ENCODE measurements at places on chromosomes 2 and 18.

DNA sequence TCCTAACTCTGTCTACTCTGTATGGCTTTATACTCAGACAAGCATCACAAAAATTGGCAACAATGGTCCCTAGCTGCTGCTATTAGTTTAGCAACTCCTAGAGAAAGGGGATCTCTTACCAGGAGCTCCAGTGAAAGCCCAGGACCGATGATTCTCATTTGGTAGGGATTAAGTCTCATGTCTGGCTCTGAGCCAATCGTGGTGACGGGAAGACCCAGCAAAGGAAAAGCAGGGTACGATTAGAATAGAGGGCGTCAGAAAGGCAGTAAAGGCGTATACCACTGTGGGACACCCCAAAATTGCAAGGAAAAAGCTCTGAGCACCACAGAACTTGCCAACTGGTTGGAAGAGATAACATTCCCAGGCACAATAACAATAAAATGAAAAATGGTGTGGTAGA is 129.5 kb downstream of the MTCL1 start:
- DNase-seq: no peak

GRCh38 chr2:106208399-106208798 is 14.3 kb upstream of the UXS1 start:
- no peak for DNase-seq

- no peak for DNase-seq
Observed at GRCh38 chr2:63642946-63643345, 54.2 kb downstream of the MDH1 start.

DNA sequence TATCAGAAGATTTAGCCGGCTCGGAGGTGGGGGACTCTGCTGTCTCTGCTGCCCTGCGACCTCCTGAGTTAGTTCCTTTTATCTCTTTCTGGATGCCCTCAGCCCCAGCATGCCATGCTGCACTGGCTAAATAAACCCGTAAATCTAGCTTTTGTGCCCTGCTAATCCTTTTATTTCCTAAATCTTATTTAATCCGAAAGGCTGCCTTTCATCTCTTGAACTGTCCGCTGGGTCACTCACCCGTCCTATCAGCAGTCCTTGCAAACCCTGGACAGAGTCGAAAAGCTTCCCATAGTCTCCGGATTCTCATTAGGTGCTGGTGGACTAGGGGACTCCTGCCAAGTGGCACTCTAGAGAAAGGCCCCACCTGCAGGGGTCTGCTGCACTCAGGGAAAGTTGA is 122.0 kb upstream of the APCDD1 start:
- no peak for DNase-seq

- DNase-seq: peak; percentile 24
Observed at GRCh38 chr2:215985257-215985656, 28.1 kb downstream of the MREG start.

DNA sequence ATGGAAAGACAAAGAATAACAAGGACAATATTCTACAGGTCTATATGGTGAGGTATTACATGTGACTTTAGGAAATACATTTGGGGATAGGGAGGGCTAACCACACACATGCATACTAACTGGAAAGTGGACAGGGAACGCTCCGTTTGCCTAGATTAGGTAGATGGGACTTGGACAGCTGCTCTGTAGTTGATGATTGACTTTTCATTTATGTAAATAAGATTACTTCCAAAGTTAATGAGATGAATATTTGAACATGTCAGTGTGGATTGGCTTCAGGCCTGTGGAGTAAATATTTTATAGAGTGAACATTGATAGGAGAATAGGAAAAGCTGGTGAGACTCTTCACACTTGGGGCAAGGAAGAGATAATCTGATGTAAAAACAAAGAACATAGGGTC is 142.0 kb downstream of the NCK2 start:
- DNase-seq: no peak

DNA sequence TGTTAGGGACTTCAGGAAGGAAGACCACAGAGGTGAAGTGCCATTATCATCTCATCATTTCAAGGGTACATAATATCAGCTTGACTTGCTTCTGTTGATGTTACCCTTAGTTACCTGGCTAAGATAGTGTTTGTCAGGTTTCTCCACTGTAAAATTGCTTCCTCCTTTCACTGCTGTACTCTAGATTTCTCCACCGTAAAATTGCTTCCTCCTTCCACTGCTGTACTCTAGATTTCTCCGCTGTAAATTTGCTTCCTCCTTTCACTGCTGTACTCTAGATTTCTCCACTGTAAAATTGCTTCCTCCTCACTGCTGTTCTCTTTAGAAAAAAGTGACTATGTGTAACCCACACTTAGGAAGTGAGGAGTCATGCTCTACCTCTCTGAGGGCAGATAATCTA is 1460.3 kb downstream of the SUCLG1 start:
- DNase-seq: no peak

DNA sequence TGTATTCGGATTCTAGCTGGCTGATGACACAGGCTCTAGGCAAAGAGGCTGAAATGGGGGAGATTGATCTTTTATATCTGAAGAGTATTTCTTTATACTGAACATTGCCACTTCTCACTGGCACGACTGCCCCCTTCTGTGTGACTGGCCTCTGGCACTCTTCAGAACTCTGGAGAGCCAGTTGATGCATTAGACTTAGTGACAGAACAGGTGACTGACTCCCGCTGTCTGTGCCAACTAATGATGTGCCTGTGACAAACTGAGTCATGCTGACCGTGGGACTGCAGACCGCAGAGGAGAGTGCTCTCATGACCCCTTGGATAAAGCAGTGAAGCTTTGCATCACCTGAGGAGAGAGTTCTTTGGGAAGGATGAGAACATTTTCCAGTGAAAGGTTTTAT is 14.4 kb downstream of the MGAT5 start:
- DNase-seq: no peak

GRCh38 chr2:231321021-231321420 is 74.5 kb upstream of the B3GNT7 start:
- DNase-seq: no peak

DNA sequence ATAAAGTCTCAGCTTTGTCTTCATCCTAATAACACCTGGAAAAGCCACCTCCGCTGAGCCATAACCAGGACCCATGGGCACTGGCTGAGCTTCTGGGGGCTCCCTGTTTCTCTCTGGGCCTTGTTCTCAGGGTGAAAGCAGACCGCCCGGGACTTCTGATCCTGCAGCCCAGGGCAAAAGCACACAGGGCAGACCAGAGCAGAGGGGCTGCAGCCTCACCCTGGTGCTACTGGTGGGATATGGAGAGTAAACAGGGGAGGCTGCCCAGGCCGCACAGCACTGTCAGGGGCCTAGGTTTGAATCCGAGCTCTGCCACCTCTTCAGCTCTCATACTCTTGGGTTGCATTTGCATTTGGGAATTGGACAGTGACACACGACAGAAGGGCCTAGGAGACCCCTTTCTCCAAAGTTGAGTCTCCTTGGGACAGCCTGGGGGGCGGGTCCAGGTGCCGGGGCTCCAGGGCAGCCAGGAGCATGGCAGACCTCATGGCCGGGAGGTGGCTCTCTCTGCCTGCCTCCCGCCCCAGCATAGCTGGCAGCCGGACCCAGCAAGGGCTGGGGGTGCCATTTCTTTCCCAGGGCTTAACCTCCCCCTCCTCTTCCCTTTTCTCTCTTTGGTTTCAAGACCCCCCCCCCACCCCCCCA is 164.9 kb downstream of the INHBB start:
- no peak for DNase-seq

- peak; percentile 93 for DNase-seq
Observed at GRCh38 chr2:28716265-28716865, 35.3 kb upstream of the PPP1CB start.

- DNase-seq: peak; percentile 75
Observed at GRCh38 chr18:22179174-22179573, 9.8 kb downstream of the GATA6 start.

- no peak for DNase-seq
Observed at GRCh38 chr2:40047406-40047805, 268.3 kb upstream of the THUMPD2 start.

GRCh38 chr2:70498528-70498927 is 55.1 kb downstream of the TGFA start:
- DNase-seq: no peak

DNA sequence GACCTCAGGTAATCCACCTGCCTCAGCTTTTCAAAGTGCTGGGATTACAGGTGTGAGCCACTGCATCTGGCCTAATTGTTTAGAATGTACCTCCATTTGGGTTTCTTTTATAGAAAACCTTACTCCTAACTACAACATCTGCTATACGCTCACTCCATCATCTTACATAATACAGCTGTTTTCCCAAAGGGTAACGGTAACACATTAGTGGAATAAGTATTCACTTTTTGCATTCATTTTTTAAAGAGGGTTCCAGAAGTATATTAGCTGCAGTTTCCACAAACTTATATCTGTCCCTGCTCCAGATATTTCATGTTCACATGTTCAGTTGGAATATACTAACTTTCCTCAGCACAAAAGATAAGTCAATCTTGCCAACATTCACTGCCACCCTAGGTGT is 640.1 kb upstream of the FSHR start:
- DNase-seq: no peak

DNA sequence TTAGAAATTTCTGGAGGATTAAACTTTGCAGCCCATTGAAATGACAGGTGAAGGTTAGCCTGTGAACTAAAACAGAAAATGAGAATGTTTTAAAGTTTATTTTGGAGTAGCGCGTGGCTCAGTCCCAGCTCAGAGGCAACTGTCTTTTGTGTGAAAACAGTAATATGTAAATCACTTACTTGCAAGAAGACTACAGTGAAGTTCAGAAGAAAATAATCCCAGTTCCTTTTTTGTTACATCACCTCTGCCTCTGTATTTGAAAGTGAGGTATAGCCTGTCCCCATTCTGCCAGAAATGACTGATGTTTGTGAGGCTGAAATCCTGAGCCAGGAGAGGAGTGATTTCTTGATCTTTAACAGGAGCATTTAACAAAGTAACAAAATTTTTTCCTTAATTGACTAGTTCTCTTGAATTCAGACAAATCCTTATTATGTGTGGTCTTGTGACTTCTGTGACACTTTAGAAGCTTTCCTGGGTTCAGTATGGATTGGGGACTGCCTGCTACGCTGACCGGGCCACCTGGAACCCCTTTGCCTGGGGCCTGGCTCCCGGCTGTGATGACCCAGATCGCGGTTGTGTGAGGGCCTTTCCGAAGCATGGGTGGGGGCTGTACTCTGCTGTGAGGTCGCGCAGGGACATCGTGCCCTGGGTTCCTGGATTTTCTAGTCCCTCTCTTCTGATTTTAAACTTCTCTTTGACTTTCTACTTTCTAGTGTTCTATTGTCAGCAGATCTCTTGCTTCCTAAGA is 24.3 kb downstream of the TRAPPC12 start:
- no peak for DNase-seq

DNA sequence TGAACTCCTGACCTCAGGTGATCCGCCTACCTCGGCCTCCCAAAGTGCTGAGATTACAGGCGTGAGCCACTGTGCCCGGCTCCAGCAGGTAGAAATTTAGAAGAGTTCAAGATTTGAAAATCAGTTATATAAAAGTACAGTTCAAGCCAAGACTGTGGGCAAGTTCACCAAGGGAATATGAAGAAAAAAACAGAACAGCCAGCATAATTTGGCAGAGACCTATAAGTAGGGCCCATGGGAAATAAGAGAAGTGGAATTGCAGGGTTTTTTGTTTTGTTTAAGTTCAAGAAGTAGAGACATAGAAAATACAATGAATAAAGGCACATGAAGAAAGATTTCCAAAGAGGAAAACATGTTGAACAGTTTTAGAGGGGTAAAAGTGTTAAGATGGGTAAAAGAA is 57.9 kb downstream of the BAZ2B start:
- no peak for DNase-seq

DNA sequence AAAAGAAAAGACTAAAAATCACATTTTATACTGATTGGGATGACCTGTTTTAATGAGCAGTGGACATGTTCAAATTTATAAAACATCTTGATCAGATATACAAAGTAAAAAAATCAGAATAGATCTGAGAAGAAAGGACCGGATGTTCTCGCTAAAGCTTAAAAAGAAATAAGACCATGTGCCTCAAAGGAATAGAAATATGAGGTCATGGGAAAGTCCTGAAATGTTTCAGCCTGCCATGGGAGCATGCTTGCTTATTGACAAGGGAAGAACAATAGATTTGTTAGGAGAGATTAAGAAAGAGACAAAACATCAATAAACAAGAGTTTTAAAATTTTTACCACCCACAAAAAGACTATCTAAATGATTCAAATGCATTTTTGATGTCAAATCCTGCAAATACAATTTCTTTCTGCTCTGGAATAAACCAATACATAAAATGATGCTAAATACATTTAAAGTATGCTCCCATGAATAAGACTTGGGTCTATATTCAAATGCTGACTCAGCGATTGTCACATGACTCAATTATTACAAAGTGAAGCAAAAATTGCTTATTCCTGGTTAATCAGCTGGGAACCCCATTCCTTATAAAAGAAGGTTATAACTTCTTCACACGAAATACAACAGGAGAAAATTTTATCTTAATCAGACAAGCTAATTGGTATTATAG is 633.9 kb upstream of the PKDCC start:
- DNase-seq: no peak

GRCh38 chr2:159832858-159833257 is 34.9 kb upstream of the CD302 start:
- DNase-seq: no peak

GRCh38 chr2:106107509-106108131 is 86.5 kb downstream of the UXS1 start:
- DNase-seq: peak; percentile 15

GRCh38 chr2:185044323-185044874 is 446.1 kb downstream of the ZNF804A start:
- DNase-seq: no peak

Data from amniotic epithelial cell (primary cell).